GM19239 (cell line): ENCODE measurements at places on chromosomes 6 and 20.

- DNase-seq, result no peak
These were observed 50.7 kb downstream of the EZR start for GRCh38 chr6:158768436-158768835.

GRCh38 chr6:3494391-3495100, 37.7 kb upstream of the SLC22A23 start:
- DNase-seq, result no peak

GRCh38 chr20:55456316-55456940, 548.9 kb downstream of the CBLN4 start:
- no peak for DNase-seq

GRCh38 chr6:99276747-99277146, 72.7 kb downstream of the FAXC start:
- DNase-seq, result no peak

GRCh38 chr6:107736713-107737396, 87.3 kb downstream of the SCML4 start:
- no peak for DNase-seq

GRCh38 chr20:16816192-16816591, 68.0 kb downstream of the OTOR start:
- no peak for DNase-seq

DNA sequence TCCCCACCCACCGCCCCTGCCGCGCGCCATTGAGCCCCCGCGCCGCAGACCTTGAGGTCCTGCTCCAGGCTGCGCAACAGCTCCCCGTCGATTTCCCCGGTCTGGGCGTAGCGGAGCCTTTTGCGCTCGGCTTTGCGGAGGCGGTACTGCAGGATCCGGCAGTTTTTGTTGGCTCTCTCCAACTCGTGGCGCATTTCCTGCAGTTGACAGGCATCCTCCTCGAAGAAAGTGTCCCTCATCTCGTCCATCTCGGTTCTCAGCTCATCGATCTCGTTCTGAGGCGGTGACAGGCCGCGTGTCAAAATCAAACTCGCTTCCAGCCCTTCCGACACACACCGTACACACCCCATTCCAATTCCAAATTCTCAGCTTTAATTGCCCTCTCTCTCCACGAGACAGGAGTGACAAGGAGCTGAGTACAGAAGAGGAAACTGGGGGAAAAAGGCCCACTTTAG, 4.3 kb downstream of the MTCL3 start:
- peak; percentile 9 for DNase-seq

- no peak for DNase-seq
These were observed 68.0 kb upstream of the HIVEP1 start for GRCh38 chr6:11944111-11944510.
